ENCODE measurements at places on chromosomes 6 and 20. TPM values are rescaled to one million over a fixed set of nuclear protein-coding genes. Genes with fewer than 3 reads are reported as not detected.

DNA sequence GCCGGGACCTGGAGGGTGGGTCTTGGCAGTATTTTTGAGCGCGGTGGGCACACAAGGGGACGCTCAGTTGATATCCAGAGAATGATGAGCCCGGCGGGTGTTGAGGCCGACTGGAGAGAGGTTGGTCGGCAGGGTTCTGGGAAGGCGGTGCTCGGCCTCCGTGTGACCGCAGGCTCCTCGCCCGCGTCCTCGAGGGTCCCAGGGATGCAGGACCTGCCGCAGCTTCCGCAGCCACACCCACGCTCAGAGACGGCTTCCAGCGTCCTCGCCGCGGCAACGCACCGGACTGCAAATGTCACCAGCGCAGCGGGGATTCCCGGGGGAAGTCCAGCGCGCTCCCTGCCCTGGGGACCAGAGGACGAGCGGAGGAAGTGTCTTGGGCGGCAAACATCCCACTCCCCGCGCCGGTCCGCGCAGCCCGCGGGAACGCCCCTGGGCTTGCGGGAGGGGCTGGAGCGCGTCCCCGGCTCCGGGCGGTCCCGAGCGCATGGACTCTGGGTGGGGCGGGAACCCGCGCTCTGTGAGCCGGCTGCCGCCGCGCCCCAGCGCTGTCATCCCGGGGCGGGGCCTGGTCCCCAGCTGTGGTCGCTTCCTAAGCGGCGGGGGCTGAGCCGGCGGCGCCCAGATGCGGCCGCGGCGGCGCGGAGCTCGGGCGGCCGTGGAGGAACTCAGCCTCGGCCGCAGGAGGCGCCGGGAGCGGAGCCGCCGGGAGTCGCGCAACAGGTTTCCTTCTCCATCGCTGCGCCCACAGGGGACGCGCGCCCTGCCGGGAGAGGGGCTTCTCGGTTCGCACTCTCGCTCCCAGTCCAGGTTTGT, at the start of gene STX11:
STX11 (plus strand) TSS at position 624 of the 816 bp plus-strand sequence. CDS start 36,111 bp downstream, outside the sequence.
- no peaks in the 10 kb centered on the region for H3K4me1 ChIP-seq
- peak within 1 kb of the TSS; percentile 79 for H3K27ac ChIP-seq
- H3K4me3 ChIP-seq, result peak within 1 kb of the TSS; percentile 65
- DNase-seq, result peak; percentile 21
- H3K27me3 ChIP-seq, result no peaks in the 10 kb centered on the region
- no peaks in the 10 kb centered on the region for H3K36me3 ChIP-seq

- no peaks in the 10 kb centered on the region for H3K4me1 ChIP-seq
- H3K36me3 ChIP-seq, result no peaks in the 10 kb centered on the region
- no peaks in the 10 kb centered on the region for H3K27me3 ChIP-seq
- DNase-seq, result no peak
Measured at GRCh38 chr6:125524356-125524755, 222.6 kb upstream of the HDDC2 start.

GRCh38 chr6:47235964-47236760, 73.5 kb downstream of the TNFRSF21 start:
- H3K4me1 ChIP-seq, result no peaks in the 10 kb centered on the region
- DNase-seq, result no peak
- H3K4me3 ChIP-seq, result no peak overlapping the region

- no peaks in the 10 kb centered on the region for H3K36me3 ChIP-seq
- no peak overlapping the region for H3K27ac ChIP-seq
- no peak for DNase-seq
- H3K4me3 ChIP-seq, result no peak overlapping the region
- H3K4me1 ChIP-seq, result no peaks in the 10 kb centered on the region
Measured at GRCh38 chr6:43895656-43896328, 125.8 kb downstream of the VEGFA start.

DNA sequence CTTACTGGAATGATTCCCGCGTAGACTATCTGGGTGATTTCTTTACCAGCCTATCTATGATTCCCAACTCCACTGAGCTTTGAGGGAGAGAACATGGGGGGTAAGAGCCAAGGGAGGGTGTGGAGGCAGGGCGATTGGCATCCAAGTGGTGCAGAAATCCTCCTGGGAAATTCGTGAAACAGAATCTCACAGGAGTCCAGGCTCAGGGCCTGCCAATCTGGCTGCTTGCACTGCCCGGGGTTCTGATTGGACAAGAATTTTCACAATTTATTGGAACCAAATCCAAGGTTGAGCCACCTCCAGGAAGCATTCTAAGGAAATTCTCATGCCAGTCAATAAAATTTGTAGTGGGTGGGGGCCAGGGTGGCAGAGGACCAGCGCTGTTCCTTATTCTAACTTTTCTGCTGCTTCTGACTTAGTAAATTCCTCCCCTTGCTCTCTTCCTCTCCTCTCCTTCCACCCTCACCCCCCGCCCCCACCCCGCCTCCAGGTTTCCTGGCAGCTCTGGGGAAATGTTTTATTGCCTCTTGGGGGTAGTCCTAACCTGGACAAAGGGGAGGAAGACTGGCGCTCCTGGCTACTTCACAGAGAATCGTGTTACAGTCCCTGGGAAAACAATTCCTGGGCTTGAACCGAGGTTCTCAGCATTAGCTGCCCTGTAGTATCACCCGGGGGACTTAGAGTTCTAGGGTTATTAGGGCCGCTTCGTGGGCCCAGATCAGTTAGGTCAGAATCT, 3.1 kb downstream of the BMP6 start:
- H3K36me3 ChIP-seq, result no peaks in the 10 kb centered on the region
- H3K27ac ChIP-seq, result no peak overlapping the region
- peaks cover 3% of the 10 kb centered on the region for H3K27me3 ChIP-seq
- peak overlapping the region; percentile 59 for H3K4me3 ChIP-seq

- H3K27ac ChIP-seq, result no peak overlapping the region
- DNase-seq, result no peak
- no peaks in the 10 kb centered on the region for H3K4me1 ChIP-seq
Measured at GRCh38 chr6:49576618-49577017, 26.1 kb downstream of the C6orf141 start.

DNA sequence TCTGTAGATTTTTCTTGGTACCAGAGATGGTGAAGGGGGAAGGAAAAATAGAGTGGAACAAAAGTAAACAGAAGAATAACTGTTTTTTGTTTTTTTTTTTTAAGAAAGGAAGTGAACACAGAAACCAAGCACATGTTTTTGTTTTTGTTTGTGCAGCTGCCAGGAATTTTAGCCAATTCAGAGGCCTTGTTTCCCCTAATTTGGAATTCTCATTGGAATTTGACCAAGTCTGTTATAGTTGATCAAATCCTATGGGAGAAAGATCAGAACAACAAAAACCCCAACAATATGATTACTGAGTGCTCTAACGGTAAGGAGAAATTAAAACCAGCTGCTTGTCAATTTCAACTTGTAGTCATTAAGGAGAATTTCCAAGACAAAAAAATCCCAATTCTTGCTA, 18.2 kb upstream of the IL22RA2 start:
- no peak overlapping the region for H3K4me3 ChIP-seq
- H3K27me3 ChIP-seq, result no peaks in the 10 kb centered on the region
- H3K4me1 ChIP-seq, result no peaks in the 10 kb centered on the region
- no peak overlapping the region for H3K27ac ChIP-seq
- no peaks in the 10 kb centered on the region for H3K36me3 ChIP-seq
- DNase-seq, result no peak

DNA sequence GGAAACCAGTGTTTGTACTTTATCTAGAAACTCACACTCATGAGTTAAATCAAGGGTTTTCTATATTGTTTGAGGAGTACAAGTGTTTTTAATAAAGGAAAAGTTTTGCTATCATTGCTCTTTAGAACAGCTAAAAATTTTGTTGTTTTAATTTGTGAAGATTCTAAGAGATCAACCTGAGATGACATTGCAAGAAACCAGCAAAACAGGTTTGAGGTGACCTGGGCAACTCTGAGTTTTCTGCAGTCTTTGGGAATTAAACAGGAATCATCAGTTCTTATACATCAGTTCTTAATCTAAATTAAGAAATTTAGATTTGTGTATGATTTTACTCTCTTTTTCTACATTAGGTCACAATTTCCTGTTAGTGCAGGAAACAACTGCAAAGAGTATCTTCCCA, 114.5 kb downstream of the JAG1 start:
- no peak overlapping the region for H3K4me3 ChIP-seq
- H3K36me3 ChIP-seq, result no peaks in the 10 kb centered on the region
- no peaks in the 10 kb centered on the region for H3K27me3 ChIP-seq

GRCh38 chr6:3162067-3162497, 4.7 kb upstream of the TUBB2A start:
- no peaks in the 10 kb centered on the region for H3K4me1 ChIP-seq
- no peak for DNase-seq
- no peaks in the 10 kb centered on the region for H3K27me3 ChIP-seq
- peak overlapping the region; percentile 76 for H3K4me3 ChIP-seq
- H3K36me3 ChIP-seq, result no peaks in the 10 kb centered on the region

- H3K27ac ChIP-seq, result no peak overlapping the region
- no peaks in the 10 kb centered on the region for H3K36me3 ChIP-seq
- no peak overlapping the region for H3K4me3 ChIP-seq
Measured at GRCh38 chr6:142343938-142344337, 42.1 kb downstream of the ADGRG6 start.

GRCh38 chr20:57161478-57162361, 104.7 kb downstream of the BMP7 start:
- DNase-seq, result no peak
- H3K4me3 ChIP-seq, result no peak overlapping the region
- H3K27ac ChIP-seq, result no peak overlapping the region
- no peaks in the 10 kb centered on the region for H3K27me3 ChIP-seq
- H3K36me3 ChIP-seq, result no peaks in the 10 kb centered on the region
- H3K4me1 ChIP-seq, result no peaks in the 10 kb centered on the region

FAM110A gene
- 8.2 TPM for total RNA-seq

DNA sequence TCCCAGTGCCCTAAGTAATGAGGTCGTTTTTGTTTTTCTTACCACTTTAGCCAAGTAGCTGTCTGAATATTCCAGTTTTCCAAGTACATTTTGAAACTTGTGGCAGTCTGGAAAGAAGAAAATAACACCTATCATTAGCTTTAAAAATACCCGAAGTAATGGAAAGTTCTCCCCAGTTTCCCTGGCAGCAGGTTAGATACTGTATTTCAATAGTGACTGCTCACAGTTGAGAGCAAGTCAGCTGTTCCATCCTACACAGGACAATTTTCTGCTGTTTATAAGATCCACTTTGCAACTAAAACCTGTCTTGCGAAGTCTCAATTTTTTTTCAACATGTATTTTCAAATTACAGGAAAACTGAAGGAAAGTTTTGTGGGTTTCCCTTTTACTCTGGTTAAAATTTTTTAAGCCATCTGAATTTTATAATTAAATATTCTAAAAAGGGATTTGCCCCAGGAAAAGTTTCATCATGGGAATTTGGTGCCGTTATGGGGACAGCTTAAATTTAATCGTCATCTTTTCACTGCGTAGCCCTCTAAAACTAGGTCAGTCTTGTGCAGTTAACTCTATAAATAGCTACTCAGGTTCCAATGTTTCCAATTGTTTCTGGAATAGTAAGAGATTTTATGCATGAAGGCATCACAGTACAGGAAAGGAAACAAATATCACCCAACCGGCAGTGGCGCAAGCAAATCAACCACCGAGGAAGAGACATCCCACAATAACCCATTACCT, 96.9 kb downstream of the MBOAT1 start:
- no peaks in the 10 kb centered on the region for H3K27me3 ChIP-seq
- no peak overlapping the region for H3K4me3 ChIP-seq
- H3K4me1 ChIP-seq, result no peaks in the 10 kb centered on the region

SLC17A9 gene
- total RNA-seq, result 4.9 TPM

TOX2 gene
- total RNA-seq, result 0.44 TPM

COL11A2 gene
- 0.98 TPM for total RNA-seq

PACRG gene
- total RNA-seq, result 4.6 TPM

DNA sequence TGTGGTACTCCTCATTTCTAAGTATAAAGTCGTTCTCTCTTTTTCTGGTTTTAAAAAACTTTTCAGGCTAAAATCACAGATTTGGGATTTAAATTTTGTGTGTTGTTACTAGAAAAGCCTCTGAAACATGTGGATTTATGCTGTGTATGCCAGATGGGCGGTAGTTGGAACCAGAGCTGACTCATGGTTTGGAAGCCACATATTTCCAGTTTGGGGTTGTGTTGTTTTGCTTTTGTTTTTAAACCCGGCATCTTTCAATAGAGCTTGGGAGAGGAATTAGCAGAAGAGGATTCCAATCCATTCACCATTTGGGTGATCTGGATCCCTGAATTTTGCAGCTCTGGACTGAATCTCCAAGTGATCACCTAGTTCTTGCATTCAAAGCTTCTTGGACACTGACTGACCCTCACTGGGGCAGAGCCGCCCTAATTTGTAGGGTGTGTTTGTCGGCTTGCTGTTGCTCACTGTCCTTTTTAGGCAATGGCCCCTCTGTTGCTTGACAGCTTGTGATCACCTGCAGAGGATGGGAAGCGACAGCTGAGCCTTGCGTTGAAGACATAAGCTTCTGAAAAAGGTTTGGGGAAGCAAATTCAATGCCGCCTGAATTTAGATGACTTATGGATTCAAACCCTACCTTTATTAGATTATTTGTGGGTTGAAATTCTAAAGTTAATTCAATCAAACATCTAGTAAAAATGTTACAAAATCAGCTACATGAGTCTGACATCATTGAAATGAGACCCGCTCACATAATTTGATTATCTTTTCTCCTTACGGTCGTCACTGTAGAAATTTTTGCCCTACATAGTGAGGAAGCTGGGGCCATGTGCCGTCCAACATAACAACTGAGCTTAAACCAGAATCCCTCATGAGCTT, 79.9 kb upstream of the CD83 start:
- no peaks in the 10 kb centered on the region for H3K27me3 ChIP-seq
- H3K4me3 ChIP-seq, result no peak overlapping the region
- no peaks in the 10 kb centered on the region for H3K4me1 ChIP-seq
- H3K27ac ChIP-seq, result no peak overlapping the region
- H3K36me3 ChIP-seq, result no peaks in the 10 kb centered on the region

OTOR gene
- not detected for total RNA-seq

GRCh38 chr6:106257195-106257594, 68.4 kb downstream of the ATG5 start:
- no peaks in the 10 kb centered on the region for H3K36me3 ChIP-seq
- no peaks in the 10 kb centered on the region for H3K27me3 ChIP-seq
- no peak overlapping the region for H3K27ac ChIP-seq
- no peak for DNase-seq
- H3K4me1 ChIP-seq, result peaks cover 5% of the 10 kb centered on the region

DNA sequence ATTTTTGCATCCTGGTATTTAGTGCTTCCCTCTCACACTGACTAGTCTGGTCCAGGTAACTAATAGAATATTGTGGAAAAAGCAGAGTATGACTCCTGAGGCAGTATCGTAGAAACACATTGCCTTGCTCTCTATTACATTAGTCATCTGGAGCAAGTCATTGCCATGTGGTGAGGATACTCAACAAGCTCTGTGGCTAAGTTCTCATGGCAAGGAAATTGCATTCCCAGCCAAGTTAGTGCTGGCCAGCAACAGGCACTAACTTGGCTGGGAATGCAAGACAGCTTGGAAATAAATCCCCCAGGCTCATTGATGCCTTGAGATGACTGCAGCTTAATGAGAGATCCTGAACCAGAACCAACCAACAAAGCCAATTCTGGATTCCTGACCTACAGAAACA, 39.7 kb upstream of the HTR1B start:
- no peak overlapping the region for H3K4me3 ChIP-seq
- H3K36me3 ChIP-seq, result no peaks in the 10 kb centered on the region
- H3K27ac ChIP-seq, result no peak overlapping the region
- H3K4me1 ChIP-seq, result no peaks in the 10 kb centered on the region
- H3K27me3 ChIP-seq, result no peaks in the 10 kb centered on the region

Measured in breast epithelium (tissue), 4 donors.